H4 (cell line): ENCODE measurements at places on chromosomes 2 and 18.

DNA sequence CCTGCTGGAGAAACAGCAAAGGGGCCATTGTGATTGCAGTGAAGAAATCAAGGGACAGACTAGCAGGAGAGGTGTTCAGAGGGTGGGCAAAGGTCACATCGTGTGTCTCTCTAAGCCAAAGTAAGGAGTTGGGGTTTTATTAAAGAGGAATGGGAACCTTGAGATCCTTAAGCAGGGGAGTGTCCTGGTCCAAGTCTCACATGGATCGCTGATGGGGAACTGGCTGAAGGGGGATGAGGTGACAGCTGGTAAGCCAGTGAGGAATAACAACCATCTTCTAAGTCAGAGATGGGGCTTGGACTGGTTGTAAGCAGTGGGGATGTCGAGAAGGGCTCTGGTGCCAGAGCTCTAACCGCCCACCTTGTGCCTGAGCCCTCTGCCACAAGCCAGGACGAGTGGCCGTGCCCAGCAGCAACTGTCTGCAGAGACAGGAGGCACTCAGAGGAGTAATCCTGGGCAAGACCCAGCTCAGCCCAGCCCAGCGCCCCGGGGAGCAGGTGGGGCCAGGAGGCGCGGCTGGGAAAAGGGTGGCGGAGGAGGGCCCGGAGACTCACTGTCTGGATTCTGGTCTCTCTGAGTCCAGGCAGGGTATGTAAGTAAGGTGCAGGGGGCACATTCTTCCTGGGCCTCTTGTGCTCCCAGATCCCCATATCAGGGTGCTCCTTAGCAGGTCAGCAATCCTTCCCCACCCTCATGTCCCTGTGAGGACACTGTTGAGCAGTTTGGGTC is 13.7 kb downstream of the WNT10A start:
- no peak for DNase-seq

DNA sequence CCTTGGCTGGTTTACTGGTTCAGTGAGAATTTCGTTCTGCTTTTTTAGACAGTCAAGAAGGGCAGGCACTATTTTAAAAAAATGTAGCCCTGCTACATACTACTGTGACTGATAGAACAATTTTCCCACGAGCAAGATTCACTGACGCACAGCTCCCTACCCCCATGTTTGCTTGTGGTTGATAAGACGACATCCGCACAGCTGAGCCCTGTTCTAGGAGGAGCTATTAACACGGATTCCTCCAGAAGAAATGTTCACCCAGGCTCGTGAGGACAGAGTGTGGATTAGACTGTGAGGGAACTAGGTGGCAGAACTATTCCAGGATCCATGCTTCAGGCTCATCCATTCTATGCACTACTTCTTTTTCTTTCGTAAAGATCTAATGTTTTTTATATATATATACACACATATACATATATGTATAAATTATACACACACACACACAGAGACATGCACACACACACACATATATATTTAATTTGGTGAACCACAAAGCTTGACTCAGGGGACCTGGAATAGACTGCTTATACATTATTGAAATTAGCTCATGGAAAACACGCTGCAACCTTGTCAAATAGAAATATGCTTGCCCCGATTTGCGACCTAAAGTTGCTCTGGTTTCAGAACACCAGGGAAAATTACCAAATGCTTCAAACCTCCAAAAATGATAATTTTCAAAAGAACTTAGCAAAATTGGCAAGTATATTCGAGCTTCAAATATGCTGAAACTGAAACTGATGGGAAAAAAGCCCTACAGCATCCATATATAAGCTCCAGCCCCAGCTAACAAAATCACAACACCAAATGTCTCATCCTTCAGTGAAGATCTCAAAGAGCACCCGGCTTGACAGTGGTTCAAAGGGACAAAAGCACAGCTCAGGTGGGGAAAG is 370.4 kb downstream of the SOCS6 start:
- DNase-seq: peak; percentile 56

DNA sequence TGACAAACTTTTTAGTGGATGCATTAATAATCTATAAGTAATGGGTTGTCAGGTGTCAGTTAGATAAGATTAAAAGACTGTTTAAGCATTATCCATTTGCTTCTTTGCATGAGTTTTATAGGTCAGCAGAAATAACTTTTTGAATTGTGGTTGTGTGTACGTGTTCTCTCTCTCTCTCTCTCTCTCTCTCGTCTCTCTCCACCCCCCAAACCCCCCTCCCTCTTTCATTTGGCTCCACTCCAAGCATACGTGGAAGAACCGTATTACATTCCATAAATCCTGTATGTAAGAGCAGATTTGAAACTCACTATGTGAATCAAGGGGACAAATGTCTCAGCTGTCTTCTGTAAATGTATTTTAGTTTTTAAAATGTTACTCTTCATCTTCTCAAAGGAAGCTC is 120.2 kb downstream of the MEIS1 start:
- DNase-seq: no peak

- no peak for DNase-seq
Observed at GRCh38 chr2:183079139-183079775, 710 bp downstream of the DUSP19 start.

DNA sequence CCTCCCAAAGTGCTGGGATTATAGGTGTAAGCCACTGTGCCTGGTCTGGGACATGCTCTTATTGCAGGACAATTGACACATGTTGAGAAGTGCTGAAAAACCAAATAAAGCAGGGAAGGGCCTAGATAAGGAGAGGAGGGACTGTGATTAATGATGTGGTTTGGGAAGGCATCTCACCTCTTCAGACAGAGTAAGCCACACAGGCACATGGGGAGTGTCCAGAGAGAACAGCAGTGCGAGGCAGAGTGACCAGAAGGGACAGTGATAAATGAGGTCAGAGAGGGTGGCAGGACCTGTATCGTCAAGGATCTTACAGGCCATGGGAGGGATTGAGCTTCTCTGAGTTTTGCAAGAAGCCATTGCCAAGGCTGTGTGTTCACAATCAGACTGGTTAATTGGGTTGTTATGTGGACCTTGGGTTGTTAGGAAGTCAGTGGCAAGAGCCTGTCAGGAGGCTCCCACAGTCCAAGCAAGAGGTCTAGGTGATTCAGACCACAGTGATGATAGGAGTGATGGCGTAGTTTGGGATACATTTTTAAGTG is 58.5 kb downstream of the EIF5B start:
- DNase-seq: no peak

DNA sequence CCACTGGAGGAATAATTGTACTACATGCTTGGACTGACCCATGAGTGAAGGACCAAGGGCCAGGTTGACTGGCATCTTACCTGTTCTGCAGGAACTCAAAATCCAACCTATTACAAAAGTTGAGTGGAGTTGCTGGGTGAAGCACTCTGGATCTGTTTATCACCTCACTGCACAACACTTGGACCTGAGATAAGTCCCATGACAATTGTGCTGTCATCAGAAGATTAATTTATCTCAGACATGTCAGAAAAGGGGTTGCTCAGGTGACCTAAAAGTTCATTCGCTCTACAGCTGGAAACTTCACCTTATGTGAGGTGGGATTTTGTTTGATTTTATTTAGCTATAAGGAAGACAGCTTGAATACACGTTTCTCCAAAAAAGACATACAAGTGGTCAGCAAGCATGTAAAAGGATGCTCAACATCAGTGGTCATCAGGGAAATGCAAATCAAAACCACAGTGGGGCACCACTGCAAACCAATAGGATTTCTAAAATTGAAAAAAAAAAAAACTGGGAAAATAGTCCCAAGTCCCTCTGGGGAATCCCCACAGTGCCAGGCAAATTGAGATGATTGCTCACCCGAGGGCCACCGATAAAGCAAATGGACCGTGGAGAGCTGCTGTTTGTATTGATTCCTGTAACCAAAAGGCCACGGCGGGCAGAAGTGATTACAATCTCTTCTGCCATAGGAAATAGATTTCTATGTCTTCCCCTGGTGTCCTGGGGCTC is 65.8 kb upstream of the SLC35F5 start:
- no peak for DNase-seq
